CD4-positive, alpha-beta T cell (primary cell): ENCODE measurements at places on chromosomes 4 and X.

- H3K4me3 ChIP-seq: no peak overlapping the region
- no peak overlapping the region for H3K27ac ChIP-seq
- no peak for DNase-seq
- H3K36me3 ChIP-seq: no peaks in the 10 kb centered on the region
- H3K27me3 ChIP-seq: no peaks in the 10 kb centered on the region
These were observed 374.3 kb downstream of the AFF2 start for GRCh38 chrX:148874636-148875246.

GRCh38 chrX:111634823-111635729 lies 45.9 kb upstream of the ALG13 start:
- no peaks in the 10 kb centered on the region for H3K27me3 ChIP-seq
- H3K4me3 ChIP-seq: no peak overlapping the region
- H3K4me1 ChIP-seq: no peaks in the 10 kb centered on the region
- no peak overlapping the region for H3K27ac ChIP-seq

DNA sequence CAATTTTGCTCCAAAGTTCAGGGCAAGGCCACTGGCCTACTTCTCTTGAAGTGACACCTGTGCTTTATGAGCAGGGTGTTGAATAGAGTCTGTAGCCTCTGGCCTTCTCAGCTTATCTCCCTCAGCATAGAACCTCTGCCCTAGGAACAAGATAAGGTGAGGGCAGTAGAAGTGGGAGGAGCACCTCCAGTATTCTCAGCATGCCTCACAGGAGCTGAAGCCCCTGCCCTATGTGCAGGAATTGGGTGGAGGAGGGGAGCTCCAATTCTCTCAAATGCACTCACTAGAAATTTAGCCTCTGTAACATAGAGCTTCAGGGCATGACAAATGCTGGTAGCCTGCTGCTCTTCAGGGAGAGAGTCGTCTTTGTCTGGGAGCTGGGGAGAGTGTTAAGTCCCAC lies 479.3 kb downstream of the IL1RAPL1 start:
- DNase-seq: no peak
- no peak overlapping the region for H3K4me3 ChIP-seq
- no peaks in the 10 kb centered on the region for H3K36me3 ChIP-seq
- no peak overlapping the region for H3K27ac ChIP-seq
- no peaks in the 10 kb centered on the region for H3K27me3 ChIP-seq

- H3K27ac ChIP-seq: no peak overlapping the region
- no peak for DNase-seq
- H3K4me3 ChIP-seq: no peak overlapping the region
- no peaks in the 10 kb centered on the region for H3K36me3 ChIP-seq
These were observed 25.6 kb upstream of the SPP1 start for GRCh38 chr4:87949961-87950360.

- no peak for DNase-seq
- no peaks in the 10 kb centered on the region for H3K36me3 ChIP-seq
- H3K4me1 ChIP-seq: no peaks in the 10 kb centered on the region
- H3K4me3 ChIP-seq: no peak overlapping the region
These were observed 51.9 kb downstream of the TET2 start for GRCh38 chr4:105198541-105198940.

GRCh38 chrX:15525664-15526416 lies 25.2 kb downstream of the BMX start:
- DNase-seq: no peak
- H3K27ac ChIP-seq: no peak overlapping the region
- no peaks in the 10 kb centered on the region for H3K36me3 ChIP-seq
- no peaks in the 10 kb centered on the region for H3K27me3 ChIP-seq
- H3K4me3 ChIP-seq: no peak overlapping the region

GRCh38 chr4:186687265-186687664 lies 36.4 kb downstream of the FAT1 start:
- H3K27me3 ChIP-seq: no peaks in the 10 kb centered on the region
- no peak overlapping the region for H3K27ac ChIP-seq

GRCh38 chrX:129741880-129742758 lies 3.3 kb downstream of the XPNPEP2 start:
- H3K27ac ChIP-seq: no peak overlapping the region
- no peaks in the 10 kb centered on the region for H3K36me3 ChIP-seq
- no peaks in the 10 kb centered on the region for H3K27me3 ChIP-seq
- peaks cover 55% of the 10 kb centered on the region for H3K4me1 ChIP-seq
- no peak for DNase-seq
- no peak overlapping the region for H3K4me3 ChIP-seq

DNA sequence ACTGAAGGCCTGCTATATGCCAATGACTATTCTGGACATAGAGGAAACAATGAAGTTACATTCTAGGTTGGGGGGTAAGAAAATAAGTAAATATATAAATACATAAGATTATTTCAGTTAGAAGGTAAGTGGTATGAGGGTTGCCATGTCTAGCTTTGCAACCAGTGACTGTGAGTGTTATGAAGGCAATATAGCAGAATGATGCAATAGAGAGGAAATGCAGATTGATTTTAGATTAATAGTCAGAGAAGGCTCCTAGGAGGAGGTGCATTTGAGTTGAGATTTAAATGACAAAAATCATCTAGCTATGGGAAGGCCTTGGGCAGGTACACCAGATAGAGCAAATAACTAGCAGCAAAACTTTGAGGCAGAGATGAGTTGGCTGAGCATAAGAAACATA lies 243.2 kb downstream of the FBXO8 start:
- no peaks in the 10 kb centered on the region for H3K36me3 ChIP-seq
- H3K27ac ChIP-seq: no peak overlapping the region

- peaks cover 4% of the 10 kb centered on the region for H3K36me3 ChIP-seq
- H3K4me1 ChIP-seq: no peaks in the 10 kb centered on the region
- H3K4me3 ChIP-seq: no peak overlapping the region
- H3K27ac ChIP-seq: no peak overlapping the region
These were observed 110.9 kb downstream of the FBXW7 start for GRCh38 chr4:152424977-152425376.

DNA sequence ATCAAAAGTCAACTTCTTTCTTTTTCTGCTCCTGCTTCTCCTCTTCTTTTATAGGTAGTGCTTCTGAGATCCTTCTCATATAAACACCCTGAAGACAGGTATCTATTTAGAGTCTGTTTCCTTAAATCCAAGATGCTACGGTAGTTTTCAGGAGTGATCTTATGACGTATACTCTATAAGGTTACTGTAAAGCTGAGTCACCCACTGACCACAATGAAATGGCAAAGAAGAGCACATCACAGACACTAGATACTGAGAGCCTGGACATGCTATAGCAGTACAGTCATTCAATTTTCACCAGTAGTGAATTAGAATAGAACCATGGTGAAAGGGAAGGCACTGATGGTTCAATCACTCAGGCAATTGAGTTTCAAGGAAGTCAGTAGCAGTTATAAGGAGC lies 412.5 kb downstream of the ADAM29 start:
- no peaks in the 10 kb centered on the region for H3K4me1 ChIP-seq
- H3K36me3 ChIP-seq: no peaks in the 10 kb centered on the region
- H3K4me3 ChIP-seq: no peak overlapping the region
- H3K27me3 ChIP-seq: no peaks in the 10 kb centered on the region

- no peaks in the 10 kb centered on the region for H3K27me3 ChIP-seq
- peaks cover 9% of the 10 kb centered on the region for H3K4me1 ChIP-seq
- no peaks in the 10 kb centered on the region for H3K36me3 ChIP-seq
- H3K27ac ChIP-seq: no peak overlapping the region
- peak; percentile 12 for DNase-seq
These were observed 25.0 kb upstream of the RAPGEF2 start for GRCh38 chr4:159077702-159078495.

GRCh38 chr4:164428561-164428960 lies 325.4 kb upstream of the SMIM31 start:
- no peaks in the 10 kb centered on the region for H3K4me1 ChIP-seq
- DNase-seq: no peak
- no peak overlapping the region for H3K4me3 ChIP-seq
- no peaks in the 10 kb centered on the region for H3K27me3 ChIP-seq
- H3K27ac ChIP-seq: no peak overlapping the region

DNA sequence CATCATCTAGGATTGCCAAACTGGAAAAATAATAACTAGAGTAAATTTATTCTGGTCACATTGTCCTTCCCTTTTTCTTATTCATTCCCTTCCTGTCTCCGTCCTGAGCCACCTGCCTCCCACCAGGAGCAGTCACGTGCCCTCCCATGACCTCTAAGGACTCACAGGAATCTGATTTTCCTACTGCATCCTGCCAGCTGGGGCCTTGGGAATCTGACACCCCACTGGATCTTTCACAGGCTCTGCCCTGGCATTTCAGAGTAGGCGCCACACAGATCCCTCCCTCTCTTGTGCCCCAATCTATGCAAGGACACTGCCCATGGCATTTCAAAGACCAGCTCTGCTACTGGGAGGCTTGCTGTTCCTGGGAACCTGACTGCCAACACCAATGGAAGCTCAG lies 520.5 kb downstream of the PPARGC1A start:
- no peaks in the 10 kb centered on the region for H3K36me3 ChIP-seq
- H3K4me3 ChIP-seq: no peak overlapping the region
- no peaks in the 10 kb centered on the region for H3K27me3 ChIP-seq

DNA sequence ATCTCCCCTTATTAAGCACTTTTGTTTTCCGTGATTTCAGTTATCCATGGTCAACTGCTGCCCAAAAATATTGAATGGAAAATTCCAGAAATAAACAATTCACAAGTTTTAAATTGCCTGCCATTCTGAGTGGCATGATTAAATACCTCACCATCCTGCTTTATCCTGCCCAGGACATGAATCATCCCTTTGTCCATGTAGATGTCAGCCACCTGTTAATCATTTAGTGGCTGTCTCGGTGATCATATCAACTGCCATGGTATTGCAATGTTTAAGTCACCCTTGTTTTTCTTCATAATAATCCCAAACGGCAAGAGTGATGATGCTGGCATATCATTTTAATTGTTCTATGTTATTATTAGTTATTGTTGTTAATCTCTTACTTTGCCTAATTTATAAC lies 79.8 kb upstream of the LHFPL1 start:
- no peak overlapping the region for H3K27ac ChIP-seq
- no peak overlapping the region for H3K4me3 ChIP-seq
- no peaks in the 10 kb centered on the region for H3K4me1 ChIP-seq

DNA sequence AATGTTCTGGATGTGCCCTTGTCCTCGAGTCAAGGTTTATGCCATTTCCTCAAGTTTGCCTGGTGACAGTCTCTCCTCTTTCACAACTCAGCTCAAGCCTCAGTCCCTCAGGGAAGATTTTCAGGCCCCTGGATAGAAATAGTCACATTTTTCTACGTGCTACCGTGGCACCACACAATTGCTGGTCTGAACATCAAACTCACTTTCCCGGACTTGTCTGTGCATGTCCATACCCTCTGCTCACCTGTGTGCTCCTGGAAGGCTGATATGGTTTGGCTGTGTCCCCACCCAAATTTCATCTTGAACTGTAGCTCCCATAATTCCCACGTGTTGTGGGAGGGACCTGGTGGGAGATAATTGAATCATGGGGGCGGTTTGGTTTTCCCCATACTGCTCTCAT lies 129.7 kb downstream of the HS3ST1 start:
- no peak overlapping the region for H3K27ac ChIP-seq
- H3K4me3 ChIP-seq: no peak overlapping the region
- H3K4me1 ChIP-seq: no peaks in the 10 kb centered on the region
- no peak for DNase-seq

DNA sequence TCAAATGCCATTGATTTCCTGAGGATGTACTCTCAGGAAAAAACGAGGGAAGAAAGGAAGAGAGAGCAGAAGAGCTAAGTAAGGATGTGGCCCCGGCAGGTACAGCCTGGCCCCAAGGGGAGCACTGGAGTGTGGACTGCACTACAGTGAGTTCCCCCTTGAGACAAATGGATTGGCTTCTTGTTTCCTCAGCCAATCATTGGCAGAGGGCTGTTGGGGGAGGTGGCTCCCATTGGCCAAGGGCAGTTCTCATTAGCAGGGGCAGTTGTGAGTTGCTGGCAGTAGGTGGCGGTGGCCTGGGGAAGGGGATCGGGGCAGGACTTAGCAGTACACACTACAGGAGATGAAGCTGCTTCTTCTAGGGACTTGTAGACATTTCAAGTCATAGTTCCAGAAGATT lies 24.1 kb upstream of the OCIAD2 start:
- H3K27ac ChIP-seq: no peak overlapping the region
- DNase-seq: no peak
- no peak overlapping the region for H3K4me3 ChIP-seq
- H3K27me3 ChIP-seq: no peaks in the 10 kb centered on the region

DNA sequence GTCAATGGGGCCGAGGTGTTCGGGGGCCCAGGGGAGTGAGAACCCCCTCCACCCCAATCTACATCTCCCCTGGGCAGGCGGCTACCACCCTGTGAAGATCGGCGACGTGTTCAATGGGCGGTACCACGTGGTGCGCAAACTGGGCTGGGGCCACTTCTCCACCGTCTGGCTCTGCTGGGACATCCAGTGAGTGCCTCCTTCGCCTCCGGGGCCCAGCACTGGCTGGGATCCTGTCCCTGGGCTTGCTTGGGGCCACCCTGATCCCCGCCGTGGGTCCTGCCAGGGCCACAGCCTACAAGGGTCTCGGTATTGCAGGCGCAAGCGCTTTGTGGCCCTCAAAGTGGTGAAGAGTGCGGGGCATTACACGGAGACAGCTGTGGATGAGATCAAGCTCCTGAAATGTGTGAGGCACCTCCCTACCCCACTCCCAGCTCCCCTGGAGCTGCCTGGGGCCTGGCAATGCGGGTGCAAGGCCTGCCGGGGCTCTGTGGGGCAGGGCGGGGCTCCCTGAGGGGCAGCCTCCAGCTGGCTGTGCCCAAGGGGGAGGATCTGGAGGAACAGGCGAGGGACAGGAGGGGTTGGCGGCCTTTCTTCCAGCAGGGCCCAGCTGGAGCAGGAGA lies 697 bp downstream of the SRPK3 start:
- no peaks in the 10 kb centered on the region for H3K4me1 ChIP-seq
- H3K36me3 ChIP-seq: peaks cover 7% of the 10 kb centered on the region
- H3K27me3 ChIP-seq: peaks cover 4% of the 10 kb centered on the region
- H3K4me3 ChIP-seq: no peak overlapping the region
- DNase-seq: no peak

GRCh38 chrX:113275804-113276203 lies 435.2 kb upstream of the AMOT start:
- H3K4me3 ChIP-seq: no peak overlapping the region
- no peak for DNase-seq
- H3K36me3 ChIP-seq: no peaks in the 10 kb centered on the region
- H3K27me3 ChIP-seq: no peaks in the 10 kb centered on the region

DNA sequence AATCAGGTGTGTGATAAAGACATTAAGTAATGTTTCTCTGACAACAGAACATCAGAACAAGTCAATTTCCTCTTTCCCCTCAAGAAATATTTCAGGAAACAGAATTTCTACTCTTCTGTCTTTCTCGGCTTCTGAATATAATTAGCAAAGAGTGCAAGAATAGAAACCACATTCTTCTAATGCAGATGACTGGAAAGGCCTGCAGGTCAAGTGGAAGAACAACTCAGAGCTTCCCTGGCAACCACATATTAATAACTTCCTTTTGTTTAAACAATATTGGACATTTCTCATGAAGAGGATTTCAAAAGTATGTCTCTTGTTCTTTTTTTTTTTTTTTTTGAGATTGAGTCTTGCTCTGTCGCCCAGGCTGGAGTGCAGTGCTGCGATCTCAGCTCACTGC lies 225.5 kb downstream of the PARM1 start:
- DNase-seq: no peak
- no peak overlapping the region for H3K4me3 ChIP-seq
- no peaks in the 10 kb centered on the region for H3K36me3 ChIP-seq
- no peaks in the 10 kb centered on the region for H3K4me1 ChIP-seq
- no peak overlapping the region for H3K27ac ChIP-seq
